Stimulated activated CD4-positive, alpha-beta T cell treated with anti-CD3 and anti-CD28 coated beads, Interleukin-4, amount 100 ng/mL, for 4 hours (primary cell): ENCODE measurements at places on chromosomes 4 and X.

- no peak for DNase-seq
Measured at GRCh38 chr4:1028574-1029220, 17.3 kb downstream of the FGFRL1 start.

DNA sequence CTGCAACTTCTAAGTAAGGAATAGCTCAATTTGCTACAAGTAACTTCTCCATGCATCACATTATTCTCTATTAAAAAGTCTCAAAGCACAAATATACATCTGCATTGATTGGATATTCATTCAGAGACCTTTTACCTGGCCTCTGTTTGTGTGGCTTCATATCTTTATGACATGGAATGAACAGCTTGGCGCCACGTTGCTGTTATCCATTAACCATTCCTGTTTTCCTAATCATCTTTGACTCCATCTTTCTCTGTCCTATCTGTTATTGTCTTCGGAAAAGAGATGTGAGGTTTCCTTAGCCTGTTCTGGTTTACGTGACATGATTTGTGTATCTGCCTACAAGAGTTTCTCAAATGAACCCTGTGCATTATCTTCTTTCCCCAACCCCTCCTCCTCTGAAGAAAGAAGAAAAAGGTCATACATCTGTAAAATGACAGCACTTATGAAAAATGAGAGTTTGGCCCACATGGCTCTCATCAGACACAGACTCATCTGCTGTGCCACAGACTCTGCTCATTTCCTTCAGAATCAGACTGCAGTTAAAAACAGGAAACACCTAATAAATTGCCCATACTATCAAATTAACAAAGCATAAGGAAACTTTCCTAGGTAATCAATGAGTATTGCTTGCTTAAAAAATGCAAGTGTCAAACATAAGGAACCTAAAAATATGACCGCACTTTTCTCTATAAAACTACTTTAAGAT, 347.6 kb upstream of the FAM241A start:
- DNase-seq, result no peak

- no peak for DNase-seq
Measured at GRCh38 chr4:31620476-31620875, 900.3 kb downstream of the PCDH7 start.

GRCh38 chr4:52982255-52982945, 120.3 kb downstream of the RASL11B start:
- no peak for DNase-seq

- no peak for DNase-seq
Measured at GRCh38 chr4:150817804-150818528, 197.1 kb downstream of the LRBA start.

DNA sequence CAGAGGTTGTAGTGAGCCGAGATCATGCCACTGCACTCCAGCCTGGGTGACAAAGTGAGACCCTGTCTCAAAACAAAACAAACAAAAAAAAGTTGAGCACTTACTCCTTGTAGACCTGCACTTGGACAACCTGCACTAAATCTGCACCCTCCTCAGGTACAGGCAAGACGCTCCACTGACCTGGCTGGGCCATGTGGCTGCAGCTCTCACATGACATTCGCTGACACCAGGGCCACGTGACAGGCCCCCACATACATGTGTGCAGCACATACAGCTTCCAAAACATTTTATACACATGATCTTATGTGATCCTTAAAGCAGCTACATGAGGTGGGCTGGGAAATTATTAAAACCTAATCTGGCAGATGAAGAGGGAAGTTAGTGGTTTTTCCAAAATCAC, 62.5 kb downstream of the MGST2 start:
- no peak for DNase-seq

DNA sequence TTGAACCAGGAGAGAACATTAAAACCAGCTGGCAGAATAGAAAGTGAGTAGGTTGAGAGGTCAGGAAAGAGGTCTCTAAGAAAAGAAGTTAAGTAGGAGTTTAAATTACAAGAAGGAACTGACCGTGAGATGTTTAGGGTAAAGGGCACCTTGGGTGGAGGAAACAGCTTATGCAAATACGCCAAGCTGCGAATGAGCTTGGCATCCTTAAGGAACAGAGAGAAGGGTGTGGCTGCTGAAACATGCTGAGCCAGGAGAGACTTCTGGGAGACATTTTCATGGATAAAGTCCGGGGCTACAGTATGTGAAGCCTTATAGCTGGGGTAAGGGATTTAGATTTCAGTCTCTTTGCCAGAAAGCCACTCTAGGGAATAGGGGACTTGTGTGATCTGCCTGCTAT, 249.1 kb downstream of the KCNIP4 start:
- DNase-seq, result no peak

- DNase-seq, result no peak
Measured at GRCh38 chrX:2629316-2630007, 61.6 kb upstream of the CD99 start.

- DNase-seq, result no peak
Measured at GRCh38 chrX:117645639-117646038, 471.0 kb downstream of the KLHL13 start.

- DNase-seq, result no peak
Measured at GRCh38 chrX:45801554-45801953, 600.9 kb upstream of the DIPK2B start.

- no peak for DNase-seq
Measured at GRCh38 chr4:125750828-125751466, 436.2 kb downstream of the FAT4 start.

DNA sequence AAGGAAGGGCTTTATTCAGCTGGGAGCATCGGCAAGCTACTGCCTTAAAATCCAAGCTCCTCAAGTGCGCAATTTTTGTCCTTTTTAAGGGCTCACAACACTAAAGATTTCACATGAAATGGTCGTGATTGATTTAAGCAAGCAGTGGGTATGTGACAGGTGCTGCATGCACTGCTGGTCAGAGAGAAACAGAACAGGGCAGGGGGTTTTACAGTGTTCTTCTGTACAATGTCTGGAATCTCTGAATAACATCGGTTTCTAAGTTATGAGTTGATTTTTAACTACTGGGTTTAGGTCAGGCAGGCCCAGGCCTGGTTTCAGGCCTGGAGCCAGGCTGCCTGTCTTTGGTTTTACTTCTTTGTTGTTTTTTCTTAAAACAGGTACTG, 6.0 kb downstream of the UGT2B17 start:
- DNase-seq, result no peak

GRCh38 chrX:41273638-41274037, 60.3 kb upstream of the DDX3X start:
- no peak for DNase-seq

DNA sequence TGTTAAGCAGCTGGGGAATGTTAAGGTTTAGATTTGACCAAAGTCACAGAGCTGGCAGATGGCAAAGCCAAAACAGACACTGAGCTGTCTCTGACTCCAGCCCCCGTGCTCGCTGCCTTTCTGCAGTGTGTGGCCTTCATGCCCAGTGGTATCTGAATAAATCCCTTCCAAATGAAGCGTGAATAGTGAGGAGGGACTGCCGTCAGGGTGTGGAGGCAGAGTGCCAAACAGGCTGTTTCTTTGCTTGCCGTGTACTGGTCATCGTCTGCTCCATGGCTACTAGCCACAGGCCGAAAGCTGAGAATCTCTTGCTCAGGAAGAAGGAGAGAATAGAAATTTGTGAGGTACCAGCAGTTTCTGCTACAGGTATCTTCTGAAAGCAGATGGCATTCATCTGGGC, 19.7 kb downstream of the PRIMPOL start:
- DNase-seq, result no peak

DNA sequence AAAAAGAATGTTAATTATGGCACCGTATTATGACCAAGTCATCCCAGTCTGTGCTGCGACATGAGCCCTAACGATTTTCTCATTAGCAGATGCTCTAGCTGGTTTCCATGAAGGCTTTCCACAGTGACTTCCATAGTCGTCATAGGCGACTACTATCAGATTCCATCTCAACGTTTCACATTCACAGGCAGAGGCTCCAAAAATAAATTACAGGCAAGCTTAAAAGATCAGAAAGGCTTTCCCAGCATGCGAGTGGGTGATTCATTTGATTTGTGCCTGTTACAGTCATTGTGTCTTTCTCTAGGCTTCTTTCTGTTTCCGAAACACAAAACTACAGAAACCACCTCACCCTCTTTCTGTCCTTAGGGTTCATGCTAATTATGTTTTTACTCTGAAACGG, 43.2 kb downstream of the PALLD start:
- no peak for DNase-seq

DNA sequence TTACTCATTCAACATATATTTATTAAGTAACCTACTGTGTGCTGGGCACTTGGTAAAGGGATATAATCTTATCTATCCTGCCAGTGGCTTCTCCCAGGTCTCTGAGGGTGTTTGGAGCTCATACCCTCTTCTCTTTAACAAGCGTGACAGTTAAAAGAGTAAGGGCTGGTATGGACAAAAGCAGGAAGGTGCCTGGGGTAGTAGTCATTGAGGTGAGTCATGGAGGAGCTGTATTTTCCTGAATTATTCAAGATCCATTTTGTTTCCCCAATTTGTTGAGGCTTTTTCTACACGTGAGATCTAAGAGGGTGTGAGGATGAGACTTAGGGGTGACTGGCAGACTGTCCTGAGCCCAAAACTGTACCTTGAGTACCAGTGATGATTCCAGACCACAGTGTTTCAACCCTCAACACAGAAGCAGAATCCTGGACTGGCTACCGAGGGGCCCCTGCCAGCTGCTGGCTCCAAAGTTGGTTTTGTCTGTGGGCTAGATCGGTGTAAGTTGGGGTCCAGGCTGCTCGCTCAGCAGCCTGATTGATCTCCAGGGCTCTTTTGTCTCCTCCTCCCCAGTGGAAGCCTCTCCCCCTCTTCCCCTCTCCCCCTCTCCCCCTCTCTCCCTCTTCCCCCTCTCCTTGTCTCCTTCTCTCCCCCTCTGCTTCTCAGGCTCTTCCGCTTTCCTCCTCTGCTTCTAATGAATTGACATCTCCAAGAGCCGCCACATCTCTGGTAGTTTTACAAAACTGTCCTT, at the start of gene DRP2:
Gene DRP2 (plus strand): TSS at position 671 of the 748 bp plus-strand sequence. CDS start 11,862 bp downstream, outside the sequence.
- DNase-seq, result no peak

DNA sequence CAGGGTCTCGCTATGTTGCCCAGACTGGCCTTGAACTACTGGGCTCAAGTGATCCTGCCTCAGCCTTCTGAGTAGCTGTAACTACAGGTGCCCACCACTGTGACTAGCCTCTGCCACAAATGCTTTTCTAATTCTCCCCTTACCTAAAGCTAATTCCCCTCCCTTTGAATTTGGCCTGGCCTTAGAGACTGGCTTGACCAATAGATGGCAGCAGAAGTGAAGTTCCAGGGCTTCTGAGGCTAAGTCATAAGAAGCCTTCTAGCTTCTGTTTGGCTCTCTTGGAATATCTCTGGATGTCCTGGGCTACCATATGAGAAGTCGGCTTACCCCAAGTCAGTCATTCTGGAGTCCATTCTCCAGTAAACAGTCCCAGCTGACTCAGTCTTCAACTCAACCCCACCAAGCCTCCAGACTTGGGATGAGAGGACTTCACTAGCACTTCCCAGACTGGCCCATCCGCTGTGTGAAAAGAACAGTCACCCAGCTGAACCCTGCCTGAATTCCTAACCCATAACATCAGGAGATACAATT, 61.0 kb downstream of the HPRT1 start:
- DNase-seq, result no peak

GRCh38 chr4:15233626-15234025, 194.2 kb upstream of the C1QTNF7 start:
- DNase-seq, result peak; percentile 9

DNA sequence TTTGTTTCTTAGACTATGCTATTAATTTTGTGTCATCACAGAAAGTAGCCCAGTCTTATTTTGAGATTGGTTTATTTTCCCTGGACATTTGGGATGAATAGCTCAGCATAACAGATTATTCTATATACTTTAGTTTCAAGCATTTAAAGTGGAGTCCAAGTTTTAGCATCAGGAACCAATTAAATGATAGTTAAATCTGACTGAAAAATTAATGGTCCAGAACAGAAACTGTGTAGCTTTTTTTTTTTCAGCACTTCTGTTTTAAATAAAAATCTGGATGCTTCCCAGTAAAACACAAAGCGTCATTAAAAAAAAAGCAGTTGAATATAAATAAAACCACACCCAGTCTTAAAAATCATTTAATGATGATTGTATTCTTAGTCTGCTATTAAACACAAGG, 59.4 kb upstream of the PITX2 start:
- no peak for DNase-seq

- DNase-seq, result no peak
Measured at GRCh38 chr4:2937146-2937857, 25.9 kb downstream of the NOP14 start.

- no peak for DNase-seq
Measured at GRCh38 chr4:74873545-74874301, 59.2 kb upstream of the PARM1 start.

GRCh38 chr4:180840142-180840541, 1403.1 kb upstream of the TENM3 start:
- DNase-seq, result no peak

- DNase-seq, result no peak
Measured at GRCh38 chr4:24570574-24571236, 13.6 kb downstream of the DHX15 start.

GRCh38 chr4:41256740-41257256, at the start of gene UCHL1:
Gene UCHL1, plus strand, starts transcription at chr4:41256928. Its CDS starts 49 bp downstream, at chr4:41256977.
- DNase-seq, result no peak

DNA sequence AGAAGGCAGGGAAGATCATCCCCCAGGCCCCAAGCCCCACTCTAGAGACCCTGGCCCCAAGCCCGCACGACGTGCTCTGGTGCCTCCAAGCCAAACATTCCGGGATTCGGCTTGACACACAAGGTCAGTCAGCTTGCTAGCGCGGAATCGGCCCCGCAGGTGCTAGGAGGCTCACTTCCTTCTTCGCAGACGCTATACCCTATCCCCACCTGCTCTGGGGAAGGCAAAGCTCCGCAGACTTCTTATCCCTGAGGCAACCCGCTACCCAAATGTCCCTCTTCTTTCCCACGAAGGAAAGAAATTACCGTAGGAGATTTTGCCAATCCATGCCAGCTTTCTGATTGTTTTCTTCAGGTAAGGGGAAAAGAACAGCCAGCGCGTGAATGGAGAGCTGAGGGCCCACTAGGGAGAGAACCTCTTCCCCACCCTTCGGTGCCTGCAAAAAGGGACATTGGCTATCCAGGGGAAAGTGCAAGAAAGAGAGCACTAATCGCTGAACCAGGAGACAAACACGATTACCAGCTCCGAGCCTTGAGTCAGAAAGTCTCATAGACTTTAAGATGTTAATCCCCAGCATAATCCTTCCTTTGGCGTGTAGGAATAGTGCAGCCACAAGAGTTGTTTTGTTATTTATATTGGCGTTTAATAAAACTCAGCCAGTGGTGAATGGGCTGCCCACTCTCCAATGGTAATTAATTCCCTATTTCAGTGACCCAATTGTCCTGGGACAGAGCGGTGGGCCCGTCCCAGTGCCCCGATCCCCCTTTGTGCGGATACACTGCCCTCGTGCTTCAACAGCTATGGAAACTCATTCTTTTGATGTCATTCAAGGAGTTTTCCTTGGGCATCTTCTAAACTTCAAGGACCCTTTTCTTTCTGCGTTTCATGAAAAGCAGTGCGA, 5.4 kb upstream of the NEUROG2 start:
- DNase-seq, result peak; percentile 1
